NCI-H146 (cell line): ENCODE measurements at places on chromosomes 16 and 17.

- DNase-seq, result no peak
These were observed 4.2 kb downstream of the SRSF2 start for GRCh38 chr17:76732734-76733617.

DNA sequence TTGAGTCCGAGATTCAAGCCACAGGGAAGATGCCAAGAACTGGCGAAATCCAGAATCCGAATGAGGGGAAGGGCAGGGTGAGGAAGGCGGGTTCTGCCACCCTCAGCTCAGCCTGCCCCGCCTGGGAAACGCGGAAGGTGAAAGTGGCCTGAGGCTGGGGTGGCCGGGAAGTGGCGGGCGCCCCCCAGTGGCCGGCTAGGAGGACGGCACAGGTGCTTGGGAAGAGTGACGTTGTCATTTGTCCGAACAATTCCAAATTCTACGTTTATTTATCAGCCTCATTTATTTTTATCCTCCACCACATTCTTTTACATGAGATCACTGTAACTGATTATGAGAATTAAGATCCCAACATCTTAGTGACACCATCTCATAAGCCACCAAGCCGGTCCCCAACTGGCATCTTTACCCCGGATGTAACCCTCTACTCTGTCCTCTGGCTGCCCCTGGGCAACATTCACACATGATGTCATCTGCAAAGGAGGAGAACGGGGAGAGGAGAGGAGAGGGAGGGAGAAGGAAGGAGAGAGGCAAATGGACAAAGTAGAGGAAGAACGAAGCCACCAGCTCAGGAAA is 21.3 kb downstream of the SRCIN1 start:
- peak; percentile 71 for DNase-seq

GRCh38 chr16:4813251-4814003 is 11.0 kb upstream of the ROGDI start:
- no peak for DNase-seq

GRCh38 chr17:76515274-76515949 is 14.2 kb upstream of the RHBDF2 start:
- no peak for DNase-seq

- DNase-seq, result peak; percentile 38
These were observed 754 bp downstream of the RAB11FIP4 start for GRCh38 chr17:31392002-31392855.

DNA sequence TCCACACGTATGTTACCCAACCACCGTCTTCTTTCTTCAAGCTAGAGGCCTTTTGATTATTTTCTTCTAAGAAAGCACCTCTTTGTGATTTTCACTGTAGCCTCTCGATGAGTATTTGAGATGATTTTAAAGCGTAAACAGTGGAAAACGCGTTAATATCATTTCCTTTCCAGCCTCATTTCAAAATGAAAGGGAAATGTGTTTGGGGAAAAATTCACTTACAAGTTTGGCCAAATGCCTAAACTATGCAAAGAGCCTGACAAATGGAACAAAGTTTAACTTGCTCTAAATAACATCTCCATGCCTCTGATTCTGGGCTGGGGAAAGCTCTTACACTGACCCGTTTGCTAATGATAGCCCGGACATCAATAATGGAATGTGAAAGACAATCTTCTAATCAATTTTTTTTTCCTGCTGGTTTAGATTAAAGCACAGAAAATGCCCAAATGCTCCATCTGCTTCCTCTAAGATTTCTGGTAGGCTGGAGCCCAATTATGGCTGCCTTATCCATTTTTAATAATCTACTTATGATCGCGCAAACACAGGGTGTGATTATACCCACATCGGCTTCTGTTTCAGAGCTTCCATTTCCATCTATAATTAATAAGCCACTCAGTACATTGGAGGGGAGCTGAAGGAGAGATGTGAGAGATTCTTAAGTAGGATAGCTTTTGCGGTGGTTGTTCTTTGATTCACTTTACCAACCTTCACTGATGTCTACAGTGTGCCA is 43.5 kb downstream of the HS3ST2 start:
- DNase-seq, result no peak

GRCh38 chr17:21283482-21284318 is 811 bp upstream of the MAP2K3 start:
- DNase-seq, result no peak

DNA sequence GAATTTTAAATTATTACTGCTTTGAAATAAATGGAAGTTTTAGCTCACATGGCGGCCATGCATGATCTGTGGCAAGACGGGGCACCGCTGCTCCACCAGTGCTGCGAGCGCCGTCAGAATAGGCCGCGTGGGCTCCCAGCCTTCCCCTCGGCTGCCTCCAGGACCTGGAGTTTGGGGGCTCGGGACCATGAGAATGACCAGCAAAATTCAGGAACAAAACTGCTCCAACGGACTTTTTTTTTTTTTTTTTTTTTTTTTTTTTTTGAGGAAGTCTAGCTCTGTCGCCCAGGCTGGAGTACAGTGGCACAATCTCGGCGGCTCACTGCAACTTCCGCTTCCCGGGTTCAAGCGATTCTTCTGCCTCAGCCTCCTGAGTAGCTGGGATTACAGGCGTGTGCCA is 38.3 kb upstream of the AKAP1 start:
- no peak for DNase-seq

- no peak for DNase-seq
These were observed 3.4 kb downstream of the HROB start for GRCh38 chr17:44144966-44145739.

- no peak for DNase-seq
These were observed 116.0 kb downstream of the CYLD start for GRCh38 chr16:50857881-50858280.

GRCh38 chr17:76398523-76399174 is 14.2 kb downstream of the SPHK1 start:
- DNase-seq, result no peak

- DNase-seq, result no peak
These were observed 44.9 kb upstream of the ERN1 start for GRCh38 chr17:64174686-64175456.

DNA sequence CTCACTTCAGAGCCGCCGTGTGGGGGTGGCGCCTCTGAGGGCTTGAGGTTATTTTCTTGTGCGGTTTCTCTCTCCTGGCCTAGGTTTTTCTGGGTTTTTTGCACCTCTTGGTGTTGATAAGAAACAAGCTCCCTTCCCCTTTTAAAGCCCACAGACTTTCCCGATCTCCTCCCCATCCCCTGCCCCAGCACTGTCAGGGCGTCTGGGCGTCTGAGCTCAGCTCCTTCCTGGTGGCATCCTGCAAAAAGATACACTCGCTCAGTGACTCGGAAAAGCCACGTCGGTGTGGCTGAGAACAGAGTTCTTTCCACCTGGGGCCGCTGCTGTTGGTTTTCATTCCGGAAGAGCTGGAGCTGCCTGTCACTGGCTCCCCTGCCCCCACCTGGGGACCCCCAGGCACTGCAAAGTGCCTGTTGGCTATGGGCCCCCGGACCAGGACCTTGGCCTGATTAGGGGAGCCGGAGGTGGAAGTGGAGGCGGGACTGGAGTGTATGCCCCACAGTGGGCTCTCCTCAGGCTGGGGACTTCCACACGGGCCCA is 14.5 kb downstream of the BAIAP2 start:
- DNase-seq, result no peak

DNA sequence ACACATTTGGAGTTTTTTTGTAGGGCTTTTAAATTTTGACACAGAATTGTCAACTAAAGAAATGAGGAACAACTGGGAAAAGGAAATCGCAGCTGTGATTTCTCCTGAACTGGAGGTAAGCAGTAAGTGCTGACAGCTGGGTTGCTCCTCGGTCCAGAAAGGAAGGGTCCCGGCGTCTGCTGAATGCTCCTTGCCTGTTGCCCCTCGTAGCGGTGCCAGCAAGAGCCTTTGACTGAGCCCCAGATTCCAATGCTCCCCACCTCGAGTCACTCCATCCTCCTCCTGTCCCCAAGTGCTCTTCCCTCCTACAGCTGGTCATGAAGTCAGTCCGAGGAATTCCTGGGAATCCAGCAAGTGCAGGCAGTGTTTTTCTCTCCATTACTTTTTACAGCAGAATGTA is 32.0 kb upstream of the ENDOV start:
- no peak for DNase-seq

GRCh38 chr17:75491680-75492079 is 23.7 kb downstream of the CASKIN2 start:
- DNase-seq, result no peak

DNA sequence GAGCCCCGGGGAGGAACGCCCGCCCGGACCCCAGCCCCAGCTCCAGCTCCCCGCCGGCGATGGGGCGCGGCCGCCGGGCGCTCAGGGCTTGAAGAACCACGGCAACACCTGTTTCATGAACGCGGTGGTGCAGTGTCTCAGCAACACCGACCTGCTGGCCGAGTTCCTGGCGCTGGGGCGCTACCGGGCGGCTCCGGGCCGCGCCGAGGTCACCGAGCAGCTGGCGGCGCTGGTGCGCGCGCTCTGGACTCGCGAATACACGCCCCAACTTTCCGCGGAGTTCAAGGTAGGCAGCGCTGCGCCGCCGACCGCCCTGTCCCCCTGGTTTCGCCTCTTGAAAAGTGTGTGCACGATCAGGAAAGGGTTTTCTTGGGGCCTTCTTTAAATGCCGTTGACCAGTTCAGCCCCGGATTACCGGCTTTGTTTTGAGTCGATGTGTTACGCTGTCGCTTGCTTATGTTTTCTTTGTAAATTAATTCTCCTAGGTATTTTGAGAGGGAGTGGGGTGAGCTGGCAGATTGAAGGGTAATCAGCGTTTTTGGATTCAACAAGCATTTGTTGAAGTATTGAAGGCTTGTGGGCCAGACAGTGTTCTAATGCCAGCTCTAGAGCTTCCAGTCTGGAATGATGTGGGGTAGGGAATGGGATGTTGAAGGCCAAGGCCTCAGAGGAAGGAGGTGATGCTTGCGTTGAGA is 681 bp downstream of the USP43 start:
- peak; percentile 70 for DNase-seq

DNA sequence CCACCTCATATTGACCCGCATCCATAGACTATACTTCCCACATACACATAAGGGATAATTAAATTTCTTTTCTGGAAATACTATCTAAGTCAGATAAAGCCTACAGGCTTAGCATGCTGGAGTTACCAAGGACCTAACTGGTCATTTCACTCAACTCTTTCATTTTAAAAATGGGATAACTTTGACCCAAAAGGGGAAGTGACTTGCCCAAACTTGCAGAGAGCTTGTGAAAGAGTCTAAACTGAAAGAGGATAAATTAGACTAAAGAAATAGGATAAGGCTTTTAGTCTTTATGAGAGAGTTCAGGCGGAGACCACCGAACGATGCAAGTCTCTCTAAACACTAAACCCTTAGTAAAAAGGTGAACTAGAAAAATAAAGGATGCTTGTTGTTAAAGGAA is 3.9 kb upstream of the KRT33A start:
- no peak for DNase-seq

DNA sequence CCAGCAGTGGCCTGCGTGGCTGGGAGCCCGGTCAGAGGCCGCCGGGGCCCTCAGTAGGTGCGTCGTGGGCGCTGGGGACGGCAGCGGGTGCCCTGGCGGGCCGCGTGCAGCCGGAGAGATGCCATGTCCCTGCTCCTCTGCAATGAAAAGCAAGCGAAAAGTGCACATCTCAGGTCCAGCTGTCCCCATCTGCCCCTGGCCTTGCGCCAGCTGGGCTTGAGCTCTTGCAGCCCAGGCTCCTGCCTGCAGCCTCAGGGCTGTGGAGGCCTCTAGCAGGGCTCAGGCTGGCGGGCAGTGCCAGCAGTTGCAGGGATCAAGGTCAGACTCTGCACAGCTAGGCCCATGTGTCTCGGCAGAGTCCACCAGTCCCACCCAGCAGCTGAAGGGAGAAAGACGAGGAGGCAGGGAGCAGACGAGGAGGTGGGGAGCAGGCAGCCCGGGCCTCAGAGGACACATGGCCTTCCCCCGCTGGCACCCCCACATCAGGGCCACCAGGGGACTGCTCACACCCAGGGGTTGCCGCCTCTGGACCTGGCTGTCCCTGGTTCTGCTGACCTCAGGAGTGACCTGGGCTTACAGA is 11.2 kb downstream of the SLC16A3 start:
- no peak for DNase-seq

DNA sequence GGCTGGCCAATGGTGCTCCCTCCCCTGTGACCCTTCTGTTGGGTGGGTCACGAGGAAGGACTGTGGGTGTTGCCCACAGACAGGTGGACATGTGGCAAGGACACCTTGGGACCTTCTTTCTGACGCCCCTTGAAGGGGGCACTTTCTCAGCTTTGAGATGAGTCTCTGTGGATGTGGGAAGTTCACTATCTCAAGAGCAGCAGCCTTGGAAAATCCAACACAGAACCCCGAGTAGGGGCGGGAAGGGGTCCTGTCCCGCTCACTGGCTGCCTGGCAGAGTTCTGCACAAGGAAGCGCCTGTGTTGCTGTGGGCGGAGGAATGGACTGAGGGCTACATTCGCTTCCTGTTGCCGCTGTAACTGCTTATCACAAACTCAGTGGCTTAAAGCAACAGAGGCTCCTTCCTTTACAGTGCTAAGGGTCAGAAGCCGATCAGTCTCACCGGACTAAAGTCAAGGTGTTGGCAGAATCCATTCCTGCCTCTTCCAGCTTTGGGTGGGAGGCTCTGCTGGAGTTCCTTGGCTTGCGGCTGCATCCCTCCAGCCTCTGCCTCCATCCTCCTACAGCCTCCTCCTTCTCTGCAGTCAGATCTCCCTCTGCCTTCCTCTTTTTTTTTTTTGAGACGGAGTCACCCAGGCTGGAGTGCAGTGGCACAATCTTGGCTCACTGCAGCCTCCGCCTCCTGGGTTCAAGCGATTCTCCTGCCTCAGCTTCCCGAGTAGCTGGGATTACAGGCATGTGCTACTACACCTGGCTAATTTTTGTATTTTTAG is 305.2 kb downstream of the SEC14L1 start:
- DNase-seq, result no peak

DNA sequence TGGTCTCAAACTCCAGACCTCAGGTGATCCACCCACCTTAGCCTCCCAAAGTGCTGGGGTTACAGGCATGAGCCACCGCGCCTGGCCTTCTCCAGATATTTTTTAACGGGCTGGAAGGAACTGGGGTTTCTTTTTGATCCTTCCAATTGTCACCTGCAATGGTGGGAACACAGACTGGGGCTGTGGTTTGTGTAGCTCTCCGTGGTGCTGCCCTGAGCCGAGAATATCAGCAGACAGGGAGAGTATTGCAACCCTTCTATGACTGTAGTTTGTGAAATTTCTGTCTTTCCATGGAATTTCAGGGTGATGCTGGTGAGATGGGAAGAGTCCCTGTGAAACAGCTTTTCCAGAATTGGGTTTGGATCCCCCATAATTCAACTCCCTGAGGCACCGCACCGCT is 263.5 kb downstream of the ENGASE start:
- no peak for DNase-seq
